CD4-positive, alpha-beta T cell treated with Interleukin-6 at 100 ng/mL for 8 hours (primary cell): ENCODE measurements at places on chromosomes 7 and 10.

- DNase-seq: no peak
Measured at GRCh38 chr7:12655161-12655560, 32.3 kb upstream of the ARL4A start.

DNA sequence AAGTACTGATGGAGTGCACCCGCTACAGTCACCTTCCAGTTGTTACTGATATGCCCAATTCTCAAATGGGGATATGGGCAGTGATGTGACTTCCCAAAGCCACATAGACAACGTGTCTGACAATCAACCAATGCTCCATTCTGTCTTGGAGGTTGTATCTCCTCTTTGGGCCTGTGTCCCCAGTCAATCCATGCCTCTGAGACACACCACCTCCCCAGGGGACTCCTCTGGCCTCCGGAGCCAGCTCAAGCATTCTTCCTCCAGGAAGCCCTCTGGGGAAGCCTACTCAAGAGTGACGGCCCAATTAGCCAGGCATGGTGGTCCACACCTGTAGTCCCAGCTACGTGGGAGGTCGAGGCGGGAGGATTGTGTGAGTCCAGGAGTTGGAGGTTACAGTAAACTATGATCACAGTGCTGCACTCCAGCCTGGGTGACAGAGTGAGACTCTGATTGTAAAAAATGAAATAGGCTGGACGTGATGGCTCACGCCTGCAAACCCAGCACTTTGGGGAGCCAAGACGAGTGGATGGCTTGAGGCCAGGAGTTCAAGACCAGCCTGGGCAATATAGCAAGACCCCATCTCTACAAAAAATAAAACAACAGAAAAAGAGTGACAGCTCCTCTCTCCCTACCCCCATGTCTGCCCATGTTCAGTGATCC, 99.5 kb upstream of the TNRC18 start:
- no peak for DNase-seq

GRCh38 chr10:14191407-14191806, 139.3 kb downstream of the FRMD4A start:
- DNase-seq: no peak

DNA sequence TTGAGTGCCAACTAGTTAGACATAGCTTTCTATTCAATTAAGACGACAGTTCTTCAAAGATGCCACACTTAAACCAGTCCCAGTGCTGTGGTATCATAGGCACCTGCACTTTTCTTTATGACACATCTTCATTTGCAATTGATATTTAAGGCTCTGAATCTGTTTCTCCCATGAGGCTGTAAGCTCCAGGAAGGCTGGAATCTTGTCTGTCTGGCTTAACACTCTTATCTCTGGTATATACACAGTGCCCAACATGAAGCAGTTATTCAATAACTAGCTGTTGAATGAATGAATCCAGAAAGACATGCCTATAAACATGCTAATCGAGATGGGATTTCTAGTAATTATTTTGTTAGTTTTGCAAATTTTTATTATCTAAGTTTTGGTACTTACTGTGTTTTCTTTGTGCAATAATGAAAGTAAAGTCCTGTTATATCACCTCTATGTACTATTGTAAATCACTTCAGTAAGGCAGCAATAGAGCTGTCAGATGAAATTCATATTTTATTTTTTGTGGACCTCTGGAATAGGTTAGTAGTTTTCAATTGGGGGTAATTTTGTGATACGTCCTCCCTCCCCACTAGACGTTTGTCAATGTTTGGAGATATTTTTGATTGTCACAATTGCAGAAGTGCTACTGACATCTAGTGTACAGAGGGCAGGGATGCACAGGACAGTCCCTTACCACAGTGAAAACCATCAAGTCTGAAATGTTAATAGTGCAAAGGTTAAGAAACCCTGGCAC, 51.3 kb upstream of the STEAP4 start:
- no peak for DNase-seq

GRCh38 chr10:416091-416515, 273.4 kb downstream of the DIP2C start:
- DNase-seq: no peak

- DNase-seq: no peak
Measured at GRCh38 chr10:102401342-102401654, 5.8 kb downstream of the NFKB2 start.

- DNase-seq: no peak
Measured at GRCh38 chr10:79351332-79351731, 4.1 kb downstream of the PPIF start.

DNA sequence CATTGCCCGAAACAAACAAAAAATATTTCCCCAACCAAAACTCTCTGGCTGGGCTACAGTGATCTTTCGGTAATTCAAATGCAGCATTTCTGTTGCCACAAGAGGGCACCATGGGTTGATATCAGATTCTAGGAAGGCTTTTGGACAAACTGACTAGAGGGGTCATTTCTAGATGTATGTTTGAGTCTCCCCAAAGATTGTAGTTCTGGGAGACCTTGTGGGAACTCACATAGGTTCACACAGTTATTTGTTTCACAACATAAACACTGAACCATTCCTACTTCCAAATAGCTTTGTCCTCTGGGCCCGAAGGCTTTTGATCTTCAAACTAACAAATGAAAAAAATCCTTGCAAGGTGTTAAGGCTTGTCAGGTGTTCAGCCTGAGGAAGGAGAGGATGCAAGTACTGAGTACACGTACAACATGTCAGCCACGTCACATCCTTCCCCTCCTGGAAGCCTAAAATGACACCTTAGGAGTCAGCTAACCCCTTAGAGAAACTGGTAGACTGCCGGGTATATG, 37.0 kb upstream of the IL15RA start:
- DNase-seq: peak; percentile 75

DNA sequence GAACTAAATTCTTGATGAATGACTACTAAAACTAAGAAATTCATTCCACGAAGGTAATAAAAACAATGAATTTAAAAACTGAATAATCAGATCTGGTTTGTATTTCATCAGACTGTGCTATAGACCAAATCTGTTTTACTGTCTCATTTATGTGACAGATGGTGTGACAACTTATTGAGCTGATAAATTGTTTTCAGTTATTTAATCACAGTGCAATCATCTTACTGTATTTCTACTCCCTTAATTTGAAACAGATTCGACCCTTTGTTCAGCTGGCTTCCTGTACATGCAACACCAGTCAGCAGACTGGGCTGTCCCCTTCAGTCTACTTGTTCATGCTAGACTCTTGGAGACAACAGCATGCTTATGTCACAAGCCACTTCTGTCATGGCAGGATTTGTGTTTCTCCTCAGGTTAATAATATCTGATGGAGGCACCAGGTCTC, 150.9 kb downstream of the MBL2 start:
- DNase-seq: no peak

DNA sequence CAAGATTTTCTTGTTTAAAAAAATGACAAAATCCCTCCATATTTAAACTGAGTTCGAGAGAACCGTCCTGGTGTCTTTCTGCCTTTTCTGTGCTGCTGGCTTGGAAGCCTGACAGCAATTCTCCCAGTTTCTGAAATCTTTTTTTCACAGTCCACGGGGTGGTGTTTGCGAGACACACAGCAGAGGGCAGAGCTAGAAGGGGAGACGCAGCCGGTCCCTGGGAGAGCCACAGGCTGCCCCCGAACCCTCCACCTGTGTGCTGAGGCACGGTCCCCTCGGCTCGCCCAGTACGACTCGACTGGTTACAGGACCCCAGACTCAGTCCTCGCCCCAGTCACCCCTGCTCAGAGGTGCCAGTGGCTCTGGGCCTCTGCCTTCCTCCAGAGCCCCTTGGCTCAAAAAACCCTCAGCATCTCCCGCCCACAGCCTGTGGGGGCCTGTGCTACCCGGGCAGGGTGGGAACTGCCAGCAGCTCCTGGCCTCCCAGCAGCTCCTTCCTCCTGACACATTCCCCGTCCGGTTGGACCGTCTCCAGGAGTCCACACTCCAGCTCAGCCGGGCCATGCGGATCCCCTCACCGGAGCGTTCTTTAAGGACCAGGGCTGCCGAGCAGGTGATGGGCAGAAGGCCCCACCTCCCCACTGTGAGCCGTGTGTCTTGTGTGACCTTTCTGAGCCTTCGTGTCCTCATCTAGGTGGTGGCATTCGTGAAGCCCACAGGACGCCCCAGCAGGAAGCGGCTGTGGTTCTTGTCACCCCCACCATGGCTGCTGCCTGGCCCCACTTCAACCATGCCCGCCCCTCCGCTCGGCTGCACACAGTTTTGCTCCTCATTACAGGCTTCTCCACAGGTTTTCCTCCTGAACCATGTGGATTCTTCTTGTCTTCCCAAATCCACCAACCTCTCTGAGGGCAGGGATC, 52.3 kb upstream of the EN2 start:
- no peak for DNase-seq

GRCh38 chr10:22251751-22252223, 34.0 kb upstream of the EBLN1 start:
- peak; percentile 67 for DNase-seq

DNA sequence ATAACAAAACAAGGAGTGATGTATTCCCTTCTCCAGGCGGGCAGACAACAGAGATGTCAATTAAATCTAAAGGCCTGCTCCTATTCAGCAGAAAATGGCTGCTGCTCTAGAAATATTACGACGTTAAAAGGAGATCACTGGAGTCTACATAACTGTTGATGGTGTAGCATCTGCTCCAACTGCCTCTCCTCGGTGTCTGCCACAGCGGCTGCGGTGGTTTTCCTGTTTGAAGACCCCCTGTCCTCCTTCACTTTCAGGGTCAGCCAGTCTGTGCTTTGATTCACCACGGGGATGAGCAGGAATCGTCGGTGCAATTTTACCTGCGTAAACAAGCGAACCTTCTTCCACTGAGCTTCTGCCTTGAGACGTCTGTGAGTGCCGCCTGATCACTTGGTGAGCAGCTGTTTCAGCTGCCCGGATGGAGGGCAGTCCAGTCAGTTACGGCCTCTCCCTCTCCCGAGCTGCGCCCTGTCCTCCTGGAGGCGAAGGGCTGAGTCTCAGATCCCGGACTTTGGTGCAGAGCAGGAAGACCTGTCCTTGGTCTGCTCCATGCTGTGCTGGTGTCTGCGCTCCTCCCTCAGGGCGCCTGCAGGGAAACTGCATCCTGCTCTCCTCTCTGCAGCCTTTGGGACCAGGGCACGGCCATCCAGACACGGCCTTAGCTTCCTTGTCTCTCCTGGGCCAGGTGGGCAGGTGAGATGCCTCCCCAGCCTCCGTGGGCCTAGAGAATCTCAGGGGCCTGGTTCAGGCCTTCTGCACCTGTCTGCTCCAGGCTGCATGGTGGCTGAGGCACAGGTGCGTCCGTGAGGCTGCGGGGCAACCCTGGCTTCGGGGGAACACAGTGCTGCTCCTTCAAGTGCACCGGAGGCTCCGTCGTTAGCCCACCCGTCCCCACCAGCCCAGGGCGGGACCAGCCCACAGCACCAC, 326.6 kb downstream of the ADARB2 start:
- DNase-seq: no peak

DNA sequence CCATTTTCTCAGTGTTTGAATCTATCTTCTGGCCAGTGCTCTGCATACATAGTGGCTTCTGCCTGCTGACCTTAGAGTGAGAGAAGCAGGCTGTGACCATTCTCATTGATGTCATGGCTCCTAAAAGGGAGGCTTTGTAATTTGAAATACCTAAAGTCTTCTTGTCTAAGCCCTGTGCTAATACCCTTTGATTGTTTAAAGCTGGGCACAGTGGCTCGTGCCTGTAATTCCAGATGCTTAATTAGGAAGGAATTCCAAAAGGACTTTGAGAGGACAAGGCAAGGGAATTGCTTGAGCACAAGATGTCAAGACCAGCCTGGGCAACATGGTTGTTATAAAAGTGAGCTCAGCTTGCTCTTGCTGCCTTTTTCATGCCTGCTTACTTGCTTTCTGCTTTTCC, 81.7 kb downstream of the APBB1IP start:
- DNase-seq: no peak

DNA sequence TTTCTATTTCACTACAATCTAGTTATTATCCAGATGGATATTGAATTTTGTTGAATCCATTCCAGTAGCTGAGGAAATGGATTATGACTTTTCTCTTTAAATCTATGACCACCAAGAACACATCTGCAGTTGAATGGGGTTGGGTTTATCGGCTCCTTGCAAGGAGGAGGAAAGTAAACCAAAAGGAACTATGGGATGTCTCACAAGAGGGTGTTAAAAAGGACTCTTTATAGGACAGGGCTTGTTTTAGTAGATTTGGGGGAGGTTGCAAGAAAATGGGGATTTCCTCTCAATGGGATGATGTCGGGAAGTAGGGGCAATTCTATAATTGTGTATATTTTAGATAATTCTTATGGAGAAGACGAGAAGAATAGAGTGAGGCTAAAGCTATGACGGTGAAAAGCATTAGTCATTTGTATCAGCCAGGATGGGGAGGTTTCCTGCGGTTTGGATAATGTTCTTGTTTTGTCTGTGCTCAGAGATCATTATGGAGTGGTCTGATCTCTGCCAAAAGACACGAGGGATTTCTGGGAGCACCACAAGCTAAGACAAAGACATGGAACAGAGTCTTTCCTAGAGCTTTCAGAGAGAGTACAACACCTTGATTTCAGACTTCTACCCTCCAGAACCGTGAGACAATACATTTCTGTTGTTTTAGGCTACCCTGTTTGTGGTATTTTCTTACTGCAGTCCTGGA, 5.3 kb upstream of the LRRC61 start:
- DNase-seq: no peak

- DNase-seq: no peak
Measured at GRCh38 chr7:36161996-36162395, 8.9 kb downstream of the EEPD1 start.

DNA sequence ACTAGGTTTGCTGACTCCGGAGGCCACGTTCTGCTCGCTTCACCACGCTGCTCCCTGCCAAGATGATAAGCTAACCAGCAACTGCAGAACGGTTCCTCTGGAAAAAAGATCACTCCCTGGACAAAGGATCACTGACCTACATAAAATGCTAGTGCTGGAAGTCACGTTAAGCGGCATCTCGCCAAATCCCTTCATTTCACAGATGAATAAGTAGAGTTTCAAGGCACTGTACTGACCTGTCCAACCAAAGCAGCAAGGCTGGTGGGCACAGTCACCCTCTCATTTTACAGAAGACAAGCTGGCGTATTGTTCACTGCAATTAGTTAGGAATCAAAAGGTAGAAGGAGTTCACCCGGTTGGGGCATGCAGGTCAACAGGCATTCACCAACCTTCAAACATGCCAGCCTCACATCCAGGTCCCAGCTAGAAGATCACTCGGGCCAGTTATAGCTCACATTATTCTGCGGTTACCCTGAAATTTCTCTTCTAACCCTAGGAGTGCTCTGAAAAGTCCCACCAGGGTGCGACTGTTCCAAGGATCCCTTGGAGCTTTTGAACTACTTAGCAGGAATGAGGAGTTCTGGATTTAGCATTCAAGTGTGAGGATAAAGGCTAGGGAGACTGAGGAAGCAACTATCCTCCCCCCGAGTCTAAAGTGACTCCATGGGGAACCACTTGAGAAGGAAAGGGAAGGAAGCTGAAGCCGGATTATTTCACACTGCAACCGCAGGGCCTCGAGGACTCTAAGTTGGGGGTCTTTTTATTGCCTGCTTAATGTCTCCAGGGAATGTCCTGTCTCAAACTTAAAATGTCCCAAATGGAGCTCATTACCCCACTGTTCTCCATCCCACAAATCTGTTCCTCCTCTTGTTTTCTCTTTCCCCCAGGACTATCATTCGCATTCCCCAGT, 32.8 kb downstream of the HIPK2 start:
- no peak for DNase-seq

GRCh38 chr10:22976534-22976933, 48.7 kb downstream of the ARMC3 start:
- no peak for DNase-seq

- DNase-seq: no peak
Measured at GRCh38 chr7:947391-948210, 6.9 kb downstream of the ADAP1 start.

- DNase-seq: no peak
Measured at GRCh38 chr7:116449950-116450349, 49.6 kb upstream of the CAV2 start.

- no peak for DNase-seq
Measured at GRCh38 chr10:71094712-71095390, 117.5 kb upstream of the UNC5B start.
